ENCODE measurements at places on chromosomes 1 and 21.

DNA sequence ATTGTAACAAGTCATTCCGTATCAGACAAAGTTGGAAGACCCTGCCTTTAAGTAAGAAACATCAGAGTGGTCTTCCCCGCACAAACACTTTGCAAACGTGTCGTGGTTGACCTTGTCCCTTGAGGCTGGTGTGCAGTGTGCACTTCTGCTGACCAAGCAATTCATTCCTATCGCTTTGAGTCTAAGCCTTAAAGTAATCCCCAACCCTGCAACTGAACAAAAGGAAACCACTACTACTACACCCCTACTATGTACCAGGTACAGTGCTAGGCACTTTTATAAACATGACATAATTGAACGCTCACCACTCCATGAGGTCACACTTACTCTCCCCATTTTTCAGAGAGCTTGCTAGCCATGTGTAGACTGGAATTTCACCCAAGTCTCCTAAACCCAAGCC lies 10.6 kb downstream of the ITPKB start:
- DNase-seq: no peak

GRCh38 chr1:56188855-56189254 lies 390.5 kb downstream of the PLPP3 start:
- no peak for DNase-seq

GRCh38 chr1:121417325-121417923 lies 232.6 kb downstream of the SRGAP2C start:
- DNase-seq: no peak

DNA sequence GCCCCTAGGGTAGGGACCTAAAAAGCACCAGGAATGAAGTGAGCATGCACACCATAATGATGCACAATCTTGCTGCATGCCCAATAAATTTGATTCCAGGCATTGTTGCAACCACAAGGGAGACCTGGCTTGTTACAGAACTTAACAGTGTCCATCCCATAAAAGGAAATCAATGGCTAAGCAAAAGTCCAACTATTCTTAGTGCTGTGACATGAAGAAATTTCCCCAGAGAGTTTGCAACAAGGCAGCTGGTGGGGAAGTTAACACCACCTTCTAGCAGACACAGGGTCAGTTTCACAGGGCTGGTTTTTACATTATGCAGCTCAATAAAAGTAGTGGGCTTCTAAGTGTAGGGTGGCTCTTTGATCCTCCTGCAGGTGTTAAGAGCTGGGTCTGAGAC lies 221.1 kb downstream of the KCNJ6 start:
- no peak for DNase-seq

GRCh38 chr1:180204231-180204630 lies 25.8 kb upstream of the LHX4 start:
- DNase-seq: no peak

- peak; percentile 88 for DNase-seq
Measured at GRCh38 chr1:109659997-109660690, 4.2 kb downstream of the GSTM4 start.

DNA sequence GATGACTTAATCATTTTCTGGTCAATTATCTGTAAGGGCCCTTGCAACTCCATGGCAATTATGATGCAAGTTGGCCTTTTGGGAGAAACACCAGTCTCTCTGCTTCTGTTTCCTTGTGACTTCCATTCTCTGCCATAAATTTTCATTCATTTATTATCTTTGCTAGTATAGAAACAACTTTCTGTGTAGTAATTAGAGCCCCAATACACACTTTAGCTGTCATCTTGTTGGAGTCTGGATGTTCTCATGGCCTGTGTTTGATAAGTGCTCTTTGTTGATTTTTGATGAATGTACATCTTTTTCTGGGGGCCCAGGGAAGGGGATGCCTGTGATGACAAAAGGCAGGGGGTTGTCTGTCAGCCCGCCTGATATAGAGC lies 22.4 kb downstream of the PROX1 start:
- no peak for DNase-seq
